ENCODE measurements at places on chromosomes 1 and 21. TPM values are rescaled to one million over a fixed set of nuclear protein-coding genes. Genes with fewer than 3 reads are reported as not detected.

DNA sequence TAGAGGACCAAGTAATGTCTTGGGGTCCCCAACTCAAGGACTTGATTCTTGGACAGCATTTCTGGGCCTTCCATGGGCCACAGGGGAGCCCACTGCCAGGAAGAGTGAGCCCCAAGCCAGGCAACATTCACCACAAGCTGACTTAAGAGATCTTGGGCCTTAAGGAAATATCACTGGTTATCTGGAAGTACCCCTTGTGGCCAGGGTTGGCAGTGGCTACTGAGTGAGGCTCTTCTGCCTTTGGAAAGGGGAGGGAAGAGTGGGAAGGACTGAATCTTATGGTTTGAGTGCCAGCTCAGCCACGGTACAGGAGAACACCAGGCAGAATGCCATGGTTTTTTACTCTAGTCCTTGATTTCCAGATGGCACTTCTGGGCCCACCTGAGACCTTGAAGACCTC lies 228.9 kb upstream of the RGS18 start:
- DNase-seq, result no peak

DNA sequence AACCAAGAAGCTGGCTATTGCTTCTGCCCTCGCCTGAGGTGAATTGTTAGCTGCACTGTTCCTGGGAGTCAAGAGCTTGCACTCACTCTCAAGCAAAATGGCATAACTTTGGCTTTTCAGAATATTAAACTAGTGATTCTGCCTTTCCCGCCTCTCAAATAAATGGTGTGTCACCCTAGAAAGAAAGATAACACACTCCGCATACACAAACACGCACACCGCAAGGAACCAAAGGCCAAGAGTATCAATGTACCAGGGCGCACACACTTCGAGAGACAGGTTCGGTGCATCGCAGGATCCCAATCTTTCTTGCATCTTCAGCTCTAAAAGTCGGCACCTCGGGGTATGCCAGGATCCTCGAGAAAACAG lies 470 bp upstream of the RTCA start:
- no peak for DNase-seq

- DNase-seq, result no peak
These were observed 66.4 kb downstream of the RGS13 start for GRCh38 chr1:192702212-192702902.

DNA sequence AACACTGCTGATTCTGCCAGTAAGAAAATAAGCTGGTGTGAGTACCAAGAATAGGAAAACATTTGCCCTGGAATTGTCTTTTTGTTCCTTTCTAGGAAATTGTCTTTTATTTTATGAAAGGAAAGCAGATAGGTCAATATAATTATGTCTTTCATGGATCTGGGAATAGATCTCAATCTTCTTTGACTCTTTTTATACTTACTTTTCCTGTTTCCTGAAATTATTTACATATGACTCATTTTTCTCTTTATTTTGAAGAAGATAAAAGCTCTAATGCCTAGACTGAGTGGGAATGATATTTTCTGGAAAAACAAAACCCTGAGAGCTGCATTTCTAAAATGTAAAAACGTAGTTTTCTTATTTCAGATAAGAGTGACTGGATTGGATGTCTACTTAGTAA lies 100.1 kb downstream of the MAN1A2 start:
- no peak for DNase-seq

DNA sequence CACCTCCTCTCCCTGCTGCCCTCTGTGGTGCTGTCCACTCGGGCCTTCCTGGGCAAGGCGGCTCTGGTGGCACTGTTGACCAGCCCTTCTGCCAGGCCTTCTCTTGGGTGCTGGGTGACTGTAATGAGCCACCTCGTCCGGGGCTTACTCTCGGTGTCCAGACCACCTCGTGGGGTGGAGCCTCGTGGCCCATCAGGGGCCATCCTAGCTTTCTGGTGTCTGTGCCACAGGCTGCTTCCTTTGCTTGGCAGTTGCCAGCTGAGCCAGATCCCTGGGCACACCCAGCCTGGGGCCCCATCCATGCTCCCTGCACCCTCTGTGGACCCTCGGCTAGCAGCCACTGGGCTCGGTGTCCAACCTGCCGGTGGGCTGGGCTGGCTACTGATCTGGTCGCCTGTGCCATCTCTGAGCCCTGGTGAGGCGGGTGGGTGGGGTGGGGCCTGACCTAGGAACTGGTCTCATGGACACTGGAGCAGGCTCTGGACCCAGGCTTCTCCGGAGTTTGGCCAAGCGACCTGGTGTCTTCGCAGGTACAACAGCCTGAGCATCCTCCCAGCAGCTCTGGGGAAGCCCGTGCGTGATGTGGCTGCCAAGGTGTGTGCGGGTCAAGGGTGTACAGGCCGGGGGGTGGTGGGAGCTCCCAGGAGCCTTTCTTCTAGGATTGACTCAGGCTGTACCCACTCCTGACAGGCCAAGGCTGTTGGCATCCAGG lies 1.4 kb downstream of the PRXL2B start:
- peak; percentile 49 for DNase-seq

- no peak for DNase-seq
These were observed 146.2 kb downstream of the C1orf21 start for GRCh38 chr1:184533049-184533448.

DNA sequence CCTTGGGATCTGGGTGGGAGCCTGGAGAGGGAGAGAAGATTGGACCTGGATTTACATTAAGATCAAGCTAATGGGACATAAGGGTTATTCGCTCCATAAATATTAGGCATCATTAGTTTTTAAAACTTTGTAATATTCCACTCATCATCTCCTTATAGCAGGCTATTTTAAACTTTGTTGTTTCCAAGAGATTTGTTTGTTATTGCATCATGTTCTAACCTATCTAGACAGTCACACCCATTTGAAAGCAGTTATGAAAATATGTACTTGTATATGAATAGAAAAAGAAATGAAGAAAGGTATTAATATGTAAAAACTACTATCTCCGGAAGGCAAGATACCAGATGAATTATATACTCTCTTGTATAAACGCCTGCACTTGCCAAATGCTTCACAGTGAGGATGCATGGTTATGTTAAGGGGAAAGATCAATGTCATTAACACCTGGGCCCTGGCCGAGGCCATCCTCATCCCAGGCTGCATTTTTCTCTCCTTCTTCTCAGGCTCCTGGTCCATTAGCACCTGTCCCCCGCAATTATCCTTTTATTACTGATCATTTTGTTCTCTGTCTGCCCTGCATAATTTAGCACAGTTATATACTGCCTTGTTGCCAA lies 468.2 kb downstream of the MATN1 start:
- no peak for DNase-seq

DNA sequence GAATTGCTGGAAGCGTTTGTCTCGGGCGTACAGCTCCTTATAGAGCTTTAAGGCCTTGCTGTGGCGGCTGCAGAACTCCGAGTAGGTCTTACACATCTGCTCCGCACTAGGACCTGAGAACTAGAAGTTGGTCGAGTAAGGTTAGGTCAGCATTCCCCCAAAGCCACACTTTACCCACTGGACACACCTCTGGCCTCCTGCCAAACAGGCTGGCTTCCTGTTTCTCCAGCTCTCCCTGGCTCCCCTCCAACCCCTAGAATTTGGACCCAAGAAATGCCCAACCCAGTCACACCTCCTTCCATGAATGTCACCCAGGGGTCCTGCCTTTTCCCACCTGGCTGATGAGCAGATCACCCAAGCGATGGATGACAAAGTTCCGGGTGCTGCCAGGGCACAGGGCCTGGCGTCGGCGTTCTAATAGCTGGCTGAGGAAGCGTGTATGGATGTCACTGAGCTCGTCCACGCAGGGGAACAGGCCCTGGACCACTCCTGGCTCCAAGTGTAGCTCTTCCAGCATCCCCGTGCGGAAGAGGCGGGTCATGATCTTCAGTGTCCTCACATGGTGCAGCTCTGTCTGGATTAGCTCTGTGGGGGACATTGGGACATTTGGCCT lies 15.6 kb downstream of the ARHGEF2 start:
- no peak for DNase-seq

GRCh38 chr1:232471250-232471649 lies 158.7 kb downstream of the SIPA1L2 start:
- no peak for DNase-seq

- DNase-seq, result no peak
These were observed 19.2 kb upstream of the IFI44L start for GRCh38 chr1:78601068-78601467.

- DNase-seq, result no peak
These were observed 61.7 kb downstream of the KCNT2 start for GRCh38 chr1:196546272-196547111.

DNA sequence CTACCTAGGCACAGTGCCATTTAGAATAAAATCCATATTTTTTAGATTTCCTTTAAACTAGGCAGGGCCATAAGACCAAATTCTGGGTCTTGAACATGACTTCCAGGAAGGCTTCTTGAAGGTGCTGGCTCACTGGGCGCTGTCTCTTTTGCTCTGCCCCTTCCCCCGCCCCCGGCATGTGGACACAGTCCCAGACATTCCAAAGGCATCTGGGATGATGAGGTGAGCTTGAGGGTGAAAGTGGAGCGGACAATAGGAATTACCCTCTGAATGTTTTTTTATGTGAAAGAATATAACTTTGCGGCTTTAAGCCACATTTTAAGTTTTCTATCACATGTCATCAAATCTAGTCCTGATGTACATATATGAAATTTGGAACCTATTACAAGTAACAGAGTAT lies 29.4 kb downstream of the RWDD3 start:
- no peak for DNase-seq

GRCh38 chr1:153206631-153207030 lies 3.4 kb downstream of the LELP1 start:
- no peak for DNase-seq

DNA sequence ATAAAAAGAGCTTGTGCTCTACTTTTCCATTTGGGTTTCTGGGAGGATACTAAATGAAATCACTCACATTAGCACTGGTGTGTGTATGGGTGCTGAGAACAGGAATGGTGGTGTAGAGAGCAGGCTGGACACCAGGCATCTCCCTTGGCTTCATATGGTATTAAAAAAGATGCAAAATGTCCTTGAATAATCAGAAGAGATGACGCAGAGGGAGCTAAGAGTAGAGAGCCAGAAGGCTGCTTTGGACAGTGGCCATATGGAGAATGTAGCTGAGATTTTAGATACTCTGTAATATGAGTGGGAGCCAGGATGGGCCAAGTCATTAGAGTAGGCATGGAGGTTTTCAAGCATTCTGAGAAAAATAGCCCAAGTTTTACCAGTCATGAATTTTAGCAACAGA lies 112.3 kb upstream of the ZRANB2 start:
- no peak for DNase-seq

GRCh38 chr21:38948377-38949069 lies 142.8 kb downstream of the ETS2 start:
- DNase-seq, result no peak

DNA sequence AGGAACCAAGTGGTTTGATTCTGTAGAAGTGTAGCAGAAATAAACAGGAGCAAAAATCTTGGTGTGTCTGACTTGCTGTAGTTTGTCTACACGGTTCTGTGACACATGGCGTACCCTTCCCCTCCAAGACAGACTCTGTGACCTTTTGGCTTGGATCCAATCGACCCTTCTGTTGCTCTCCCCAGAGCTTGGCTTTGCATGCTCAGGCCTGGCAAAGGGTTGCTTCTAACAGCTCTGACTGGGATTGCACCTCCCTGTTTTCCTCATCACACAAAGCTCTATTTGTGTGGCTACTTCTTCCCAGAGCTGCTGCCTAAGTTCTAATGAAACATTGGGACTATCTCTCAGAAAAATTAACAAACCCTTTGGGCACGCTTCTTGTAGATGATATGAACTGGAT lies 24.0 kb downstream of the NGF start:
- DNase-seq, result no peak

- DNase-seq, result no peak
These were observed 466.2 kb upstream of the PBX1 start for GRCh38 chr1:164092603-164093353.

DNA sequence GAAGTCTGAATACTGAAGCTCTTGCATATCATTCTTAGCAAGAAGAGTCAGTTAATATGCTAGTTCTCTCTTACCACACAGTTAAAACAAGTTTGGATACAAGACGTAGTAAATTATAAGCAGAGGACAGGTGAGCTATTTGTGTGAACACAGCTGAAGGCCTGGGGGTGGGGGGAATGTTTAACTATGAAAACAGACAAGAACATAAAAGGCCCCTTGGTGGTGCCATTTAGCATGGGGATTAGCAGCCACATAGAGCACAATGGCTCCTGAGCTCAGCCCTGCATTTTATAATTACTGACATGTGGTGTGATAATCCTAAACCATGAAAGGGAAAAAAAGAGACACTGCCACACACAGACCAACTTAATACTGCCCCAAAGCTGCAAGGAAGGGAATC lies 94.8 kb downstream of the TGFBR3 start:
- DNase-seq, result no peak

DNA sequence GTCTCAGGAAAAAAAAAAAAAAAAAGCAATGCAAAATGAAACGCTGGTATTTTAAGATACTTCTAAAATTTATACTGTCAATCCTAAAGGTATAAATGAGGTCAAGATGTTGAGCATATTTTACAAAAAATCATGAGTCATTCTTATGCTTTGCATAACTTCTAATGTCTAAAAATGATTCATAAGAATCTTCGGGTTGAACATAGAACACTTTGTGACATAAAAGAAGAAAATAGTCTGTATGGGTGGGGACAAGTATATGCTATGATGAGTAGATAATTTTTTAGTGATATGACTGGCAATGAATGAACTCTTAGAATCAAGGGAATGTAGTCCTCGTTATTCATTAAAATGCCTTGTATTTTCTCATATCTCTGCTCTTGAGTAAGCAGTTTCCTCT lies 416.9 kb upstream of the USP24 start:
- DNase-seq, result no peak

- no peak for DNase-seq
These were observed 119.8 kb upstream of the SPAG17 start for GRCh38 chr1:118304722-118305359.

ZBTB8A gene
- 0.42 TPM for total RNA-seq

WDR64 gene
- not detected for total RNA-seq

LRRC8C gene
- total RNA-seq, result 63.5 TPM

IRF6 gene
- total RNA-seq, result 1.2 TPM

TMEM59 gene
- 140 TPM for total RNA-seq
